ENCODE measurements at places on chromosomes 13 and 19.

DNA sequence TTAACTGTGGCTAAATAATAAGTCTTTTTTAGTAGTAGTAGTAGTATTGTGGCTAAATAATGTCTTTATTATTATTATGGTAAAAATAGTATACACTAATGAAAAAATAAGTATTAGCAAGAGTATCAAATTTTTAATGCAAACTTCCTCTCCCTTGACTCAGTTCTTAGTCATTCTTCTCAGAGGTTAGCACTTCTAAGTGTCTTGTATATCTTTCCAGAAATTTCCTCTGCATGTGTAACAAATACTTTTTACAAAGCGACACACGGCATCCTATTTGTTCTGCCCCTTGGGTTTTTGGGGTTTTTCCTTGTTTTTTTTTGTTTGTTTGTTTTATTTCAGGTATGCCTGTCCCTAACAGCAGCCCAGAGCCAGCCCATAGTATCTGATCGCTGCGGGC, 20.9 kb downstream of the SIN3B start:
- DNase-seq = no peak

DNA sequence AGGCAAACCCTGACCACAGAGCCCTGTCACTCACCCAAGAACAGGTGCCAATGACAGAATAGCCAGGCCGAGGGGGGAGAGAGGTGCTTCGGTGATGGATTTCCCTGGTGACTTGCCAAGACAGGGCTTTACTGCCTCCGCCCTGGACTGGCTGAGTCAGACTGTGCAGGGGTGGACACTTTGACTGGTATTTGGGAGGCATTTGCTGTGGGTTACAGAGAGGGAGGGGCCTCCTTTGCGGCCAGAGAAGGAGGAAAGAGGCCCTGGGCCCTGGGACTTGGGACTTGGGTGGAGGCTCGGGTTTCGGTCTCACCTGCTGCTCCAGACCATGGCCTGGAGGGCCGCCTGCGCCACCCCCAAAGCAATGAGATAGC, 4.6 kb upstream of the EPS8L1 start:
- DNase-seq = no peak

- no peak for DNase-seq
These were observed 1.4 kb upstream of the SCEL start for GRCh38 chr13:77533875-77534788.

DNA sequence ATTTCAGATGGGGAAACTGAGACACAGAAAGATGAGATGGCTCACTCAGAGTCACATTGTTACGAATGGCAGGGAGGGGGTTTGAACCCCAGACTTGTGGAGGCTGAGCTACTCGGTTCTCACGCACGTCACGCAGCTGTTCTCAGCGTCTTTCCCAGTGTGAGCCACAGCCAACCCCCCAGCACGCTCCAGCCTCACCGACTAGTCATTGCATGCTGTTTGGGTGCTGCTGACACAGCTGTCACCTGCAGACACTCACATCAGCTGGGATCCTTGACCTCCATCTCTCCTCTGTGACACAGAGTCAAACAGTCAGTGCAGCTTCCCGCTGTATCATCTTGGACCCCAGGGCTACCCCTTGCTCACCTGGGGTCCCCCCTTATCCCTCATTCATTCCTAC, 2.4 kb upstream of the NCAN start:
- no peak for DNase-seq

DNA sequence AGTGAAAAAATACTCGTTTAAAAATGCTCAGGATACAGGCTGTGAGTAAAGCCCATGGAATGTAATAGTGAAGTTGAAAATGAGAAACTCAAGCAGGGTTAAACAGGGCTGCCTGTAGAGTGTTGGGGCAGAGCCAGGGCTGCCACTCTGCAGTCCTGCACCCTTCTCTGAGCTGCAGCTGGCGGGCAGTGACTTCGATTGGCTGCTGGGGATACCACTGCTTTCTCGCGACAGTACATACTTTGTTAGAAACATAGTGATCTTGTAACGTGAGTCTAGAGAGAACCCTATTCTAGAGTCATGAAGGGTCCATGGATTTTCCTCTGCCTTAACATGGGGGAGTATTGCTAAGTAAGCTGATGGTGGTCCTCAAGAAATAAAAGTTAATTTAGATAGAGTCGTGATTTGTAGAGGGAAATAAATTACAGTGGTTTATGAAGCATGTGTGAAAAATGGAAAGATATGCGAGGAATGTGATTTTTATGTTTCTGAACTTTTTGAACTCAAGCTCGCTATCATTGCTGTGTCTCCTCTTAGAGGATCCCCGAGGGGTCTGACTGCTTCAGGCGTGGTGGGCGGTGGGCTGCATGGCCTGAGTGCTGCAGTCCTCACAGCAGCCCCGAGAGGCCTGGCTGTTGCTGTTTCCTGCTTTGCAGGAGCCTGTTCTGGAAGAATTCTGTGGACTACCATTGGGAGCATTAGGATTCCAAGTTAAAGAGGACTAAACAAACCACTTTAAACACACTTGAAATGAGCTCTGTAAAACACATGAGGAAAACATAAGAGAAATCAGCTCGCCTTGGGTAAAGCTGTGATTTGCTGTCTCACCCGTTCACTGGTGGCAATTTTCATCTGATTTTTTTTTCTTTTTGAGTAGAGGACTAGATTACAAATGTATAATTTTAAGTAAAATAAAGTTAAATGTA, 95.7 kb downstream of the ARHGEF7 start:
- no peak for DNase-seq

- DNase-seq = no peak
These were observed 44.9 kb upstream of the USPL1 start for GRCh38 chr13:30572859-30573275.

GRCh38 chr19:30799865-30800755, 427.9 kb downstream of the ZNF536 start:
- peak; percentile 59 for DNase-seq

DNA sequence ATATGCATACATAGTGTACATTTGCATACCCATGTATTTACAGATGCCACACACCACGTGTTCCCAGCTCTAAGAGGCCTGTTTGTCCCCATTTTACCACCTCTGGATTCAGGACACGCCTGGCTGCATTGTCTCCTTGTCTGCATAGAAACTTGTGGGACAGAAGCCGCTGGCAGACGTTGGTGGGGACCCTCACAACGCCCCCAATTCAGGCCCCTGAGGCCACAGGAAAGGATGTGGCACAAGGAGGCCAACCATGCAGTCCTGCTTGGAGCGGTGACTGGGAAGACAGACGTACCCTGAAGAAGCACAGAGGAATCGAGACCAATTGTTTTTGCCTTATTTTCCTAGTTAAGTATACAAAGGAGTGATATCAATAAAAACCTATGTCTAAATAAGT, 96.1 kb downstream of the ANKRD10 start:
- no peak for DNase-seq

GRCh38 chr13:21573920-21574712, 29.9 kb downstream of the MICU2 start:
- DNase-seq = no peak

GRCh38 chr19:29277102-29277501, 64.2 kb upstream of the UQCRFS1 start:
- no peak for DNase-seq

DNA sequence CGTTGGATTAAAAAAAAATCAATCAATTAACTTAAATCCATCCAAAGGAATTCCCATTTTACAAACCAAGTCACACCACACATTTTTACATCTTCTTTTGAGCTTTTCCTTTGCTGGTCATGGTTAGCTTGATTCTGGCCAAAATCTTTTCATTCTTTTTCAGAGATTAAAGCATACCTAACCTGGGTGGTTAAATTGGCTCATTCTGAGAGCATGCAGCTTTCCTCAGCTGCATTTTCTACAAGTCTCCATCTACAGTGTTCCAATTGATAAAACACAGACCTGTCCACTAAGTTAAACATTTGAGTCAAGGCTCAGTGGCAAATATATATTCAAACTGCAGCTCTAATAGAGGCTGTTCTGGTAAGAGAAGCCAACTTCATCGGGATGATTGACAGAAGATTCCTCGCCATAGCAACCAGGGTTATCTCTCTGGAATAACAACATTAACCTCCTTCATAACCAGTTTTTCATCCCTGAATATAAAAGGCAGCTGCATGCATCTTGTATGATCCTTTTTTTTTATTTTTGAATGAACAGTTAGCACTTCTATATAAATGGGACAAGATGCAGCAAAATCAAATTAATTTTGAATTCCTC, 106.2 kb downstream of the DNAJC15 start:
- peak; percentile 50 for DNase-seq

DNA sequence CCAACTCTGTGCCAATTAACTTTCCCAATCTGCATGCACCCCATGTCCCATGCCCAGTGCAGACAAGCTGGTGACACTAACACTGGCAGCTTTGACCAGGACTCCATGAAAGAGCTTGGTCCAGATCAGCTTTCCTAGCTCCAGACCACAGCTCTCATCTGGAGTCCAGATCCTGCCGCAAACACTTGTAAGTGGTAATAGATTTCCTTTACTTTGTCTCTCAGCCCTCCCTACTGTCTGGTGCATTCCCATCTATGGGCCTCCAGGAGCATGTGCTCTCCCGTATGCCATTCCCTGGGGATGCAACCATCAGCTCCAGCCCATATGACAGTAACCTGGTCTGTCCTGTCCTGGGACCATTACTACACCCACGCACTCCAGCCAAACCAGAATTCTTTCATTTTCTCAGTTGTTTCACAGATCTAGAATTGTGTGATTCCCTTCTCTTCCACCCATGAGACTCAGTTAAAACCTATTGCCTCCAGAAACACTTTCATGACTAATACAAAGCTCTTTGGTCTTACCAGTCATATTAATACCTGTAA, 4.9 kb upstream of the STARD13 start:
- peak; percentile 14 for DNase-seq

- no peak for DNase-seq
These were observed 32.9 kb downstream of the ZDHHC20 start for GRCh38 chr13:21426238-21426637.

DNA sequence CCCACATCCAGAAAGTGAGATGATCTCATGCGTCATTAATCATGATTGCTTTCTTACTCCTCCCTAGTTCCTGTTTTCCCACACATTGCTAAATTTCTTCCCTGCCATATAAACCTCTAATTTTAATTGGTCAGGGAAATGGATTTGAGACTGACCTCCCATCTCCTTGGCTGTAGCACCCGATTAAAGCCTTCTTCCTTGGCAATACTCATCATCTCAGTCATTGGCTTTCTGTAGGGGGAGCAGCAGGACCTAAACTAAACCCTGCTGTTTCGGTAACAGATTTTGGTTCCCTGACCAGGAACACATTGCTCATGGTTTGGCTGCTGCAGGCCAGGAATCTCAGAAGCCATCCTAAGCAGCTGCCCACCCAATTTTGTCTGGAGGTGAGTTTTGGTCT, 61.7 kb downstream of the SPRYD7 start:
- no peak for DNase-seq

- peak; percentile 20 for DNase-seq
These were observed 256.6 kb downstream of the NBEA start for GRCh38 chr13:35198613-35199200.

DNA sequence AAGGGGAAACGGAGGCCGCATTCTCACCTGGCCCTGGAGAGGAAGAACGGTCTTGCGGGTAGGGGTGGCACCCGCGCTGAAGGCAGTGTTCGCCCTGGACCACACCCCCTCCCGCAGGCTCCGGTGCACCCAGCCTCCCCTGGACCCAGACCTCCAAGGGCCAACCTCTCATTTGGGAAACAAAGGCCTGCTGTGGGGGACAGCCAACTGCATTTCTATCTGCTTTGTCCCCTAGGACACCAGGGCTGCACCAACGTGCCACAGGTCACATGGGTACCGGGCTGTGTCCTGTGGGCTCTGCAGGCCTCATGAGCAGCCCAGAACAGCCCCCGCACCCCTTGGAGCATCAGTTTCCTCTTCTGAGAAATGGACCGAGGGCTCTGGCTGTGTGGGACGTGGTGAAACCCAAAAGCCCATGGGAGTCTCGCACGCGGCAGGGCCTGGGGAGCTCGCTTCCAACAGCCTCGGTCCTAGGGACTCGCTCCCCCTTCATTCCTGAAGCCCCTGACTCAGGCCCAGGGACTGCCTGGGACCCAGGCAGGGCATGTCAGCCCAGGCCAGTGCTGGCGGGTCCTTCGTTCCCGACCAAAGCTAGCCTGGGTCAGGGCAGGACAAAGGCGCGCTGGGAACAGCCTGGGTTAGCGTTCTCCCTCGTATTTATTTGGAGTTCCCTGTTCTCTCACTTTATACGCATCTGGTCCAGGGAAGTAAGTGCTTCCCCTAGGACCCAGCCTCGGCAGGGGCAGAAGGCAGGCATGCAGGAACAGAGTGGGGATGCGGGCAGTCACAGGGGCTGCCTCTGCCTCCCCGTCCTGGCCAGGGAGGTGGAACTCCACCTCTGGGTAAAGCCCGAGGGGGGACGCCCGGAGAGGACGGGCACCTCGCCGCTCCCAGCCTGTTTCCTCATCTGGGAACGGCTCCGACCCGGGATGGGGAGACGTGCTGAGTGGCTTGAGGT, 4.6 kb downstream of the TCF3 start:
- peak; percentile 8 for DNase-seq

DNA sequence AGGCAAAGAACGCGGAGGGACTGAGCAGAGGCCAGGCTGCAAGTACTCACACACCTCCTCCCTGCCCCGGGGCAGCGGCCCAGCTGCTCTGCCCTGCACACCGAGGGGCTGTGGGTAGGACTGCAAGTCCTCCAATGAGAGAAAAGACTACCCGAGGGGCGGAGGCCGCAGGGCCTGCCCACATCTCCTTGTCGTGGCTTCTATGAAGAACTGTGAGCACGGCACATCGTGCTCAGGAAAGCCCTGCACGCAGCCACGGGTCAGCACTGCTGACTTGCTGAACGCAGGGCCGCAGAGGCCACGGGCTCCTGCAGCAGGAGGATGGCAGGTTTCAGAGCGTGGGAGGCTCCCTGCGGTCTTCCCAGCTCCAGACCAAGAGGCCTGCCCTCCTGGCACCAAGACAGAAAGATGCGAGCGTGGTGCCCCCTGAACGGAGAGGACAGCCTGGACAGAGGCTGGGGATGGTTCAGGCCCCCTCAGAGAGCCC, 37.4 kb downstream of the CEBPG start:
- peak; percentile 92 for DNase-seq

GRCh38 chr13:97223711-97224541, 1.8 kb downstream of the MBNL2 start:
- DNase-seq = peak; percentile 63
